Aorta (tissue), 5 donors: ENCODE measurements at places on chromosomes 4 and X. TPM values are rescaled to one million over a fixed set of nuclear protein-coding genes. Genes with fewer than 3 reads are reported as not detected.

The SYNPO2 gene
- total RNA-seq: 1,531 TPM

The RAB40A gene
- total RNA-seq: 1.8 TPM

The XAGE1A gene
- not detected for total RNA-seq

DNA sequence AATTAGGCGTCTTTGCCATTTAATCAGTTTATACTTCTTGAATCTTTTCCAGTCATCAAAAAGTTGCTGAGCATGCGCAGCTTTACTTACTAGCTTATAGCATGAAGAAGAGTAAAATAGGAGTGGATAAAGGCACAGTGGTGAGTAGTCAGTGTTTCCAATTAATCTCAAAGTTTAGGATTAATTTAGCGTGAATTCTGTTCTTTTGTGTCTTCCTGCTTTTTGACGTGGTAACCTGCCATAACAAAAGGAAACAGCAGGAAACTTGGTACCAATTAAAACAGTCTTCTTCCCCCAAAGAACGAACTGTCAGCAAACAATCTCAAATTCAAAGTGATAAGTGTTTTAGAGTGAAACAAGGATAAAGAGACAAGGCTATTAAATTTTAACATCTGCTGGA lies 61.9 kb downstream of the TET2 start:
- no peak overlapping the region for H3K27ac ChIP-seq
- H3K27me3 ChIP-seq: no peaks in the 10 kb centered on the region
- no peak for DNase-seq

DNA sequence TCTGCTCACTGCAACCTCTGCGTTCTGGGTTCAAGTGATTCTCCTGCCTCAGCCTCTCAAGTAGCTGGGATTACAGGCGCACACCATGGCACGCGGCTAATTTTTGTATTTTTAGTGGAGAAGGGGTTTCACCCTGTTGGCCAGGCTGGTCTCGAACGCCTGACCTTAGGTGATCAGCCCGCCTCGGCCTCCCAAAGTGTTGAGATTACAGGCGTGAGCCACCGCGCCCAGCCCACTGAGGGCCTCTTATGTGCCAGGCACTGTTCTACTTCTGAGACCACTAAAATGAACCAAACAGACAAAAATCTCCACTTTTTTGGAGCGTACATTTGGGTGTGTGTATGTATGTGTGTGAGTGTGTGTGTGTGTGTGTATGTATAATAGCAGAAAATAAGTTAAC lies 117.2 kb upstream of the H2AZ1 start:
- no peak overlapping the region for H3K27ac ChIP-seq
- H3K4me1 ChIP-seq: no peaks in the 10 kb centered on the region
- H3K36me3 ChIP-seq: no peaks in the 10 kb centered on the region
- H3K27me3 ChIP-seq: no peaks in the 10 kb centered on the region

DNA sequence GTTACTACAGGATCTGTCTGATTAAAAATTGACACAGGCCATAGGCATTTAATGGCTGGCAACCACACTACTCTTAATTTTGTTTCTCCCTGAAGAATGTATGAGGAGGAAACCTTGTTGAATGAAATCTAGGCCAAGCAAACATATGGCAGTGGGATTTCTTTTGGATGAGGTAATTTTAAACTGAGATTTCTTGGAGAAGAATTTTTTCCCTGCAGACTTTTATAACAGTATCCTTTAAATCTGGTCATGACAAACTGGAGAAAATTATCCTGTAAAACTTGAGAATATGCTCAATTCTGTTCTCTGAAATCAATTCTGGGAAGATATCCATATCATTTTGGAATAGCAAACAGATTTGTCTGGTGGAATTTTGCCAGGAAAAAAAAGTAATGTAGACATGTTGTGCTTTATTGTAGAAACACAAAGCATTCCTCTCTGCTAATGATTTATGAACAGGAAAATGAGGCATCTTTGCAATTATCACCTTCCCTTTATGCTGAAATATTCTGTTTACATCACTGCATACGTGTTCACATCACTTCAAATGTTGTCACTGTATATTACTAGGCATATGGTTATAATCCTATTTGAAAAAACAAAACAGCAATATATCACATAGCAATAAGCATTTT lies 108.3 kb upstream of the ARSJ start:
- no peaks in the 10 kb centered on the region for H3K27me3 ChIP-seq
- DNase-seq: no peak
- H3K4me3 ChIP-seq: no peak overlapping the region
- no peak overlapping the region for H3K27ac ChIP-seq
- H3K36me3 ChIP-seq: no peaks in the 10 kb centered on the region
- H3K4me1 ChIP-seq: no peaks in the 10 kb centered on the region

DNA sequence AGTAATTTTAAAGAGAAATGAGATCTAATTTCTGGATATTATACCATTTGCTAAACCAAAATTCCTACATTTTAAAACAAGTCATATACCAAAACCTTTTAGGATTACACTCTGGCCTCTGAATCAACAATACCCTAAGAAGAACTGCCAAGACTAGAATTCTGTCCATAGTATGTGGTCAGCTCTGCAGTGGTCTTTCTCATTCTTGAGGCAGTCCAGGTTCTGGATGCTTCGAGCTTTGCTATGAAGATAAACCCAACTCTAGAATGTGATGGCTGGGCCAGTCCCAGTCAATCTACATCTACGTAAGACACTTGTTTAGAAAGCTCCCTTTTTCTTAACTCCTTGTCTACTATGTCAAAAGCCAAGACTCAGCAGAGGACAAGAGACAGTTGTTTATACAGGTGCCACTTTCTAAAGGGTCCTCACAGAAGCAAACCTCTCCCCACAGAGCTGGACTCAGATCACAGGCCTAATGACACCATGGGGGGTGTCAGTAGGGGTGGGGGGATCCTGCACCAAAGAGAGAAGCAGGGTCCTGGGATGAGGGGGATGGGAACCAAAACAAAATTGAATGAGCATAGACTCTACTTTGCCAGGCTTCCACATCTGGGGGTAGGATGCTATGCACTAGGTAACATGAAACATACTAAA lies 63.2 kb downstream of the SH3RF1 start:
- peaks cover 1% of the 10 kb centered on the region for H3K4me1 ChIP-seq
- no peak overlapping the region for H3K4me3 ChIP-seq
- no peak for DNase-seq
- no peaks in the 10 kb centered on the region for H3K27me3 ChIP-seq
- H3K27ac ChIP-seq: no peak overlapping the region

GRCh38 chrX:155086202-155086840 lies 15.0 kb downstream of the BRCC3 start:
- no peaks in the 10 kb centered on the region for H3K27me3 ChIP-seq
- no peaks in the 10 kb centered on the region for H3K36me3 ChIP-seq
- DNase-seq: no peak
- no peaks in the 10 kb centered on the region for H3K4me1 ChIP-seq

DNA sequence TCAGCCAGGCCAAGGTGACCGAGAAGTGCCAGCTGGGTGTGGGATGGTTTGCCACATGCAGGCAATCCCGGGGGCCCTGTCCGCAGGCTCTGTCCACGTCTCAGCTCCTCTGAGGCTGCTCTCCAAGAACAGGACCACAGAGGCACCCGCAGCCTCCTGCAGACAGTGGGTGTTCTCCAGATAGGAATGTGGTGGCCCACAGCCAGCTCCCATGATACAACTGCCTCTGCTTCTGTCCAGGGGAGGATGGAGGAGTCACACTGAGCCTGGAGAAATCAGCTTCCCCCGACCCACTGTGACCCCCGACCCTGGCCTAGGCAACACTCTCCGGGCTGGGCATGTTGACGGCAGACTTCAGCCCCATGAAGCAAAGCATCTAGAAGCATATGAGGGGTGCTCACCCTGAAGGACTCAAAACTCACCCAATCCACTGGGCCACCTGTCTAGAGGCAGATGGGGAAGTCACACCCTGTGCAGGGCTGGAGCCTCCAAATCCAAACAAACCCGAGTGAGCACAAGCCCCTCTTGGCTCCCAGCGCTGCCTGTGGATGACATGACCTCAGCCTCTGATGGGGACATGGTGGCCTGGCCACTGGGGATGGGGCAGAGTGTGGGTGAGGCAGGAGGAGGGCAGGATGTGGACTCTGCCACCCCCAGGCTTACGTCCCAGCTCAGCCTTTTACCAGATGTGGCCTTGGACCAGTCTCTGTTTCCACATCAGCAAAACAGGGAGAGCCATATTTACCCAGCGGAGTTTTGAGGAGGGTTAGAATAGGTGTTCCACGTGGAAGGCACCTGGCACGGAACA lies 102.3 kb downstream of the PSAPL1 start:
- no peaks in the 10 kb centered on the region for H3K4me1 ChIP-seq
- DNase-seq: peak; percentile 49
- no peak overlapping the region for H3K4me3 ChIP-seq

- no peak for DNase-seq
- H3K4me3 ChIP-seq: no peak overlapping the region
- H3K27ac ChIP-seq: no peak overlapping the region
- H3K36me3 ChIP-seq: no peaks in the 10 kb centered on the region
- no peaks in the 10 kb centered on the region for H3K27me3 ChIP-seq
Measured at GRCh38 chr4:32207456-32207855, 1487.3 kb downstream of the PCDH7 start.

DNA sequence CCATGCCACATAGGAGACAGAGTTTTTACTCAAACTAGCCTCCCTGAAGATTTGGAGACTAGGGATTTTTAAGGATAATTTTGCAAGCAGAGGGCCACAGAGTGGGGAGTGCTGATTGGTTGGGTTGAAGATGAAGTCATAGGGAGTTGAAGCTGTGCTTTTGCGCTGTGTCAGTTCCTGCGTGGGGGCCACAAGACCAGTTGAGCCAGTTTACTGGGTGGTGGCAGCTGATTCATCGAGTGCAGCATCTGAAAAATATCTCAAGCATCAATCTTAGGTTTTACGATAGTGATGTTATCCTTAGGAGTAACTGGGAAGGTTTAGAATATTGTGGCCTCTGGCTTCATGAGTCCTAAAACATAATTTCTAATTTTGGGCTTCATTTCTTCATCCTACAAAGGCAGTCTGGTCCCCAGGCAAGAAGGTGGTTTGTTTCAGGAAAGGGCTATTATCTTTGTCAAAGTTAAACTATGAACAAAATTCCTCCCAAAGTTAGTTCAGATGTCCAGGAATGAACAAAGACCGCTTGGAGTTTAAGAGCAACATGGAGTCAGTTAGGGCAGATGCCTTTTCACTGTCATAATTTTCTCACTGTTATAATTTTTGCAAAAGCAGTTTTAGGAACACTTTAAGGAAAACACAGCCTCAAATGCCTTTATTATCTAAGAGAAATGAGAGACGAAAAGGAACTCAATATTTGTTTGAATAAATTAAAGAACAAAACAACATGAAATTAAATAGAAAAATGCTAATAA lies 960.8 kb upstream of the PRKX start:
- H3K36me3 ChIP-seq: no peaks in the 10 kb centered on the region
- no peak overlapping the region for H3K4me3 ChIP-seq
- H3K27me3 ChIP-seq: no peaks in the 10 kb centered on the region
- no peak overlapping the region for H3K27ac ChIP-seq
- DNase-seq: no peak

DNA sequence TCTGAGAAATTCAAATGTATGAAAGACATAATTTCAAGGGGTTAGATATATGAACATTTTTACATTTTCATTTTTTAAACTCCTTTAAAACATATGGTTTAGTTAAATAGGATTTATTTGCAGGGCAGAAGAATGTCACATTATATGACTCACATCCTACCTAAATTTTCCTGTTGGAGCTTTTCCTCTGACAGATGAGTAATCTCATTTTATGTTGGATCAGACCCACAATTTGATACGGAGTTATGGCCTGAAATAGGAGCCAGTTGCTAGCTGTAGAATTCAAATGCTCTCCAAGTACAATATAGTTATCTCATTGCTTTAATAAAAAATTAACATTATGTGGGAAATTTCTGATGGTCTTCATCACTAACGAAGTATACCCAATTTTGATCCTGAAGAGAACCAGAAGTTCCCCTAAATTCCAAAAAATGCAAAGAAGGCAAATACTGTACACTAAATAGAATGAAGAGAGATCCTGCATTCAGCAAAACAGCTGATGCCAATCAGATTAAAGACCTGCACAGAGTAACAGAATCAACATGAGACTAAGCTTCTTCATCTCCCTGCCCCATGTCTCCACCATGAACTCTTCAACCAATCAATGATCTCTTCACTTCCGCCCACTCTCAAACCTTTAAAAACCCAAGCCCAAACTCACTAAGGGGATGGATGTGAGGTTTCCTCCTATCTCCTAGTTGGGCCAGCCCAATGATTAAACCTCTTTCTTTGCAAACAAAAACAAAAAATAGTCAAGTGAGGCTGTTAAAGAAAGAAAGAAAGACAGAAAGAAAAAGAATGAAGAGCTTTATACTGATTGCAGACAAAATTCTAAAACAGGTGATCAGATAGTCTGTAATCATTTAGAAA lies 10.9 kb upstream of the EXOSC9 start:
- H3K4me1 ChIP-seq: no peaks in the 10 kb centered on the region
- no peaks in the 10 kb centered on the region for H3K27me3 ChIP-seq
- H3K36me3 ChIP-seq: no peaks in the 10 kb centered on the region
- no peak for DNase-seq
